AG08396 (cell line): ENCODE measurements at places on chromosomes 4 and X.

DNA sequence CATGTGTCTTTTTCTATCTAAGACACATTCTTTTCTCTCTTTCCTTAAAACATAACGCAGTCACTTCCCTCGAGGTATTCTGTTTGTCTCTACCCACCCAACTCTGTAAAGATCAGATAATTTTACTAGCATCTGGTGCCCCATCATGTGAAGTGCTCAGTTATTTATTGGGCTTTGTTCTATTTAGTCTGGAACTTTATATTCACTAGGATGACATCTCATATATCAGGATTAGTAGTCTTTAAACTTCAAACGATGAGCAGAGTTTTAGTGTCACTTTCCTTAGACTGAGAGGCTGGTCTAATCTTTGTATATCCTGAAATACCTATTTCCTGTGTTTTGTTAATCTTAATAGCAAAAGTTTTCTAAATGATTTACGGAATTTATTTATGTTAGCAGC, 445.5 kb upstream of the NDST3 start:
- DNase-seq = no peak

GRCh38 chrX:87425618-87426017, 92.0 kb upstream of the KLHL4 start:
- DNase-seq = no peak

DNA sequence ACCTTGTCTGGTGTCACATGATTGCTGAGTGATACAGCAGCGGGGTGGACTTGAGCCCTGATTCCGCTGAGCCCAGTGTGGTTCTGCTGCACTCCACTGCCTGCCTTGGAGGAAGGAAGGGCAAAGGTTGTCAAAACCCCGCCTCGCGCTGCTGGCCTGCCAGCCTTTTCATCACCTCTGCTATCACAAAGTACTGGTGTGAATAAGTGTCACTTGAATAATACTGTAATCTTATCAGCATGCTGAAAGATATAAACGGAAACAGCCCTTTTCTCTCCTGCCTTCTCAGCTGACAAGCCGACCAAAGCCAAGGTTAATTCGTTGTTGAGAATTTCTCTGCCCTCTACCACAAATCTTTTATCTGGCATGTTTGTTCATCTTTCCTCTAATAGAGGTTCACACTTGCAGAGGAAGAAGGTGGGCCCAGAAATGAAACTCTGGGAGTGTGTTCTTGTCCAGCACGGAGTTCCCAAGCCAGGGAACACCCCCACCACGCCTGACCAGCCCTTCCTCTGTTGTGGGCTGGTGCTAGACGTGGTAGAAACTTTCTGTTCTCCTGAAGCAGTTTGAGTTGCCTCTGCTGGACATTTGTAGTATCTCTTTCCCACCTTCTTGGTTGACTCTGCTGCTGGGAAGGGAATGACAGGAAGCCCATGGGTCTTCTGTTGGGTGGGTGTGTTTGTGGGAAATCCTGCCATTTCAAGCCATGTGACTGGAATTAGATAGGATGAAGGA, 21.5 kb downstream of the FHDC1 start:
- no peak for DNase-seq

GRCh38 chr4:176137631-176138030, 57.8 kb downstream of the SPATA4 start:
- DNase-seq = peak; percentile 7

DNA sequence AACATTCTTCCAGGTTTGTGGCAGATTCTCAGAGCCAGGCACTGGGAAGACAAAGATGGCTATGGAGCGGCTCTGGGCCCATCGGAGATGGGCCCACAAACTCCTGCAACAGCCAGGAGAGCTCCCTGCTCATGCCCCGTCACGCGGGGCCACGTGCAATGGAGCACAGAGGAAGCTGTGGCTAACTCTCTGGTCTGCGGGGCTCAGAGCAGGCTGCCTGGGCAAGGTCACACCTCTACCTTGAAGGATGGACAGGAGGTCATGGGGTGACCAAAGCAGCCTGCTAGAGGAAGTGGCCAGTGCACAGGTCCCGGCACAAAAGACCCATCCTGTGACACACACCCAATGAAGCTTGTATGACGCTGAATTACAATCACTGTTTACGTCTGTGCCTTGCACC, 45.2 kb downstream of the C4orf50 start:
- DNase-seq = no peak

DNA sequence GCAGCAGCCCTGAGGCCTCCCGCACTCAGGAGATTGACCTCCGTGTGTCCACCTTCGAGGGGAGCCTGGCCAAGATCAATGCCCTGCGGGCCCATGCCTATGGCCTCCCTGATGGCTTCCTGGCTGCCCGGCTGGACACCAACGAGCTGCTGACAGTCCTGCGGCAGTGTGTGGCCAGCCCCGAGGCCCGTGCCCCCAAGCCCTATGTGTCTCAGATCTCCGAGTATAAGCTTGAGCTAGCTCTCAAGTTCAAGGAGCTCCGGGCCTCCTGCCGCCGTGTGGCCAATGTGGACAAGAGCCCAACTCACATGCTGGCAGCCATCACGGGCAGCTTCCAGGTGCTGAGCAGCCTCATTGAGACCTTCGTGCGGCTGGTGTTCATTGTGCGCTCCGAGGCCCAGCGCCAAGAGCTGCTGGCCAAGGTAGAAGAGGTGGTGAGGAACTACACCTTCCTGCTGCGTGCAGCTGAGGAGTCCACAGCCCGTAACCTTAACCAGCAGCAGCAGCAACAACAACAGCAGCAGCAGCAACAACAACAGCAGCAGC, 25.5 kb upstream of the PRPS1 start:
- DNase-seq = no peak

GRCh38 chr4:150061086-150061776, 17.0 kb upstream of the DCLK2 start:
- no peak for DNase-seq

DNA sequence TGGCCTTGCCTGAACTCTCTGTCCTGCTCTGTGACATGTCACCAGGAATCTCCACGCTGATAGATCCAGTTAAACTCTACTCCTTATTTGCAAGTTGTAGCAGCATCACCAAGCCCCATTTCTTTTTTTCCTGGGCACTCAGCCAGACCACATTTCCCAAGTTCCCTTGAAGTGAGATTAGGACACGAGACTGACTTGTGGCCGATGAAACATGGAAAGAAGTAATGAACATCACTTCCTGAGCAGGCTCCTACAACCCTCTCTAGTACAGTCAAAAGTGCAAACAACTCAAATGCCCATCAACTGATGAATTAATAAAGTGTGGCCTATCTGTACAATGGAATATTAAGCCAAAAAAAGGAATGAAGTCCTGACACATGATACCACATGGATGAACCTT, 74.6 kb downstream of the MAP3K15 start:
- peak; percentile 12 for DNase-seq

DNA sequence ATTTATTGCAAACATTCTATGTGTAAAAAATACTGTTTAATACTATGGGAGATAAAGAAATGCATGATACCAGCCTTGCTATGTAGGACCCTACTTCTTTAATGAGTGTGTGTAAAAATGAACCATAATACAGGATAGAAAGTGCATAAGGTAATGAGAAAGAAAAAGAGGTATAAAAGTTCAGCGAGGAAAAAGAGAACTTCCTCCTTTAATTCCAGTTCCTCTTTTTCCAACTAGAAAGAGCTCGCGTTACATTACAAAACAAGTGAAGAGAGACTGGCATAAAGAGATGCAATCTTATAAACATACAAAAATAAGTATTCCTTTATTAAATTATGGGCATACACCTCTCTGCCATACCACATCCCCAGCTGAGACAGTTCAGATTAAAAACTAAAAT, 77.4 kb downstream of the ANKRD17 start:
- no peak for DNase-seq

- no peak for DNase-seq
Measured at GRCh38 chr4:7915875-7916242, 23.8 kb downstream of the AFAP1 start.

- peak; percentile 36 for DNase-seq
Measured at GRCh38 chr4:48388525-48389154, 47.3 kb downstream of the SLAIN2 start.

DNA sequence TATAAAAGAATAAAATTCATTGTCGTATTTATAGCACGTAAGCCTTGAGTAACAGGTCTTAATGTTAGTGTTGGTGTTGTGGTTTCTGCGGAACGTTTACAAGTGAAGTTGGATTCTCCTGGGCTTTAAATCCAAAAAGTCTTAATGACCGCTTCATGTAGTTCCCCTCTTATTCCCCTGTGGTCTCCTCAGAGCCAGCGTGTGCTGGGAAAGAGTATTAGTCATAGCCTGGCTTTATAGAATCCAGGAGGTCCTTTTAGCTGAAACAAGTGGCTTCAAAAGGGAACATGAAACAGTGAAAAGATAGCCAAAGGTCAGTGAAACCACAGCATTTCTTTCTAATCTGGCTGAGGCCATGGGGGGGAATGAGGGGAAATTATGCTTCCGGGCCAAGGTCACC, 79.1 kb downstream of the CLCN4 start:
- no peak for DNase-seq

GRCh38 chr4:73704314-73705055, 35.9 kb upstream of the CXCL8 start:
- DNase-seq = peak; percentile 73

- DNase-seq = no peak
Measured at GRCh38 chrX:23871905-23872546, 35.7 kb downstream of the APOO start.

DNA sequence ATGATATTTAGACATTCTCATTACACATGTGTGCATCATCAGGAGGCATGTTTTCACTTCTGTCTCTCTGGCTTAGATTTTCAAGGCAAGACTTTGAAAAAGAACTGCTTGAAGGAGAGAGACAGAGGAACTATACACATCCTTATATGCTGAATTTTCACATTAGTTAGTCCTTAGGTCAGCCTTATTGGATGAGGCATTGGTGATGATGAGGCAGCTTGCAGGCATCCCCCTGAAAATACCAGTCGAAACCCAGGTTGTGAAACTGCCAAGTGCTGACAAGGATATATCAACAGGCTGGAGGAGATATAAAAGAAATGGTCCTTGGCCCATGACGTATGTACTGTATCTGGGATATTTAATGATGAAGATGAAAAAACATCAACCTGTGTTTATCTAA, 297.2 kb upstream of the AADAT start:
- DNase-seq = no peak

- peak; percentile 59 for DNase-seq
Measured at GRCh38 chr4:41212616-41213203, 1.6 kb downstream of the APBB2 start.

GRCh38 chrX:30935985-30936384, 46.9 kb upstream of the TAB3 start:
- DNase-seq = peak; percentile 34

DNA sequence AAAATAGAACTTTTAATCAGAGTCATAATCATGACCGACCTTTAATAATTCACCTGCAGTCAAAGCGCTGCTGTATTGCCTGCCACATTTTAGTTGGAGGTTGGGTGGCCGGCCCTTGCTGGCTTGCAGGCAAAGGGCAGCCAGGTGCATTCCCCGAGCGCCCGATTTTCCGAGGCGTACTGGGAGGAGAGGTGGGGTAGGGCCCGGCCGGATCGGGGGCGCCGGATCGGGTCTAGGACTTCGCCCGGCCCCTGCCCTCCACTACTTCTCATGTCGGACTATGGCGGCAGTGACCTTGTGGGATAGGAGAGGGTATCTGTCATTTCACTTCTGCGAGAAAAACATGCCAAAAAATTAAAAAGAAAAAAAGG, 2.5 kb upstream of the RS1 start:
- DNase-seq = no peak

GRCh38 chr4:128830906-128831503, 21.5 kb downstream of the JADE1 start:
- no peak for DNase-seq

- no peak for DNase-seq
Measured at GRCh38 chr4:7616193-7616592, 181.5 kb upstream of the PSAPL1 start.

- no peak for DNase-seq
Measured at GRCh38 chr4:116215622-116216021, 869.8 kb downstream of the TRAM1L1 start.

- DNase-seq = no peak
Measured at GRCh38 chrX:48890934-48891401, 6.6 kb downstream of the TIMM17B start.

GRCh38 chr4:117224256-117224655, 138.9 kb upstream of the TRAM1L1 start:
- DNase-seq = no peak

GRCh38 chrX:150282953-150283352, 80.2 kb upstream of the MAMLD1 start:
- DNase-seq = no peak

GRCh38 chr4:173360587-173361221, 10.1 kb upstream of the SAP30 start:
- DNase-seq = peak; percentile 9

DNA sequence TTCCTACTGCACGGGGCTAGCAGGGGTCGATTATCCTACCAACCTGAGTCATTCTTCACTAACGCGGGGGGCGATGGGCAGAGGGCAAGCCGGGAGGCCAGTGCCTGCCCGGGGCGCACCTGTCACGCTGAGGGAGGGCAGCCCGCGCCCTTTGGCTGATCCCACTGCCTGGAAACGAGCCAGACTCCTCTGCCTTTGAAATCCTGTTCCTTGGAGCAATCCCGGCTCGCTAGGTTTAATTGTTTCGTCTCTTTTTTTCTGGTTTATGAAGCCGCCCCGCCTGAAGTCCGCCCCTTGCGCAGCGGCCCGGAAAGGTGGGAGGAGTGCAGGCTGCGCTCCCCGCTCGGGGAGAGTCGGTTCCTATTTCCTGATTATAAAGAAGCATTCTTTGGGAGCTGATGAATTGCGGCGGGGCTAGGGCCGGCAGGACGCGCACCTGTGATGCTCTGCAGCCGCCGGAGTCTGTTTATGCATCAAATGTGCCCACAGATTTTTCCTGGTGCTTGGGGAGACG, 484.2 kb downstream of the BCOR start:
- DNase-seq = no peak

DNA sequence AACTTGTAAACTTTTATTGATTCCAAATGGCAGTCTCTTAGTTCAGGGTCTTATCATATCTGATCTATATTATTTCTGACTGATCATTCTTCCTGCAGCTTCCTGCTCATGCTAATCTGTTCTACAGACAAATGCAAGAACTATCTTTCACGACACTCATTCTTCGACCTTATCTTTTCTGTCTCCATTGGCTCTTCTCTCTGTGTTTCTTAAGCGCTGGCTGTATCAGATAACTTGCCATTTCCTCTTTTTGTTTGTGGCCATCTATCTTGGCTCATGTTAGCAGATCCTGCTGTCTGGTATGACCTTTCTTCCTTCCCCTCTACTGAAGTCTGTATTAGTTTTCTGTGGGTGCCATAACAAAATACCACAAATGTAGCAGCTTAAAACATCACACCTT, 230.5 kb upstream of the PUDP start:
- no peak for DNase-seq

DNA sequence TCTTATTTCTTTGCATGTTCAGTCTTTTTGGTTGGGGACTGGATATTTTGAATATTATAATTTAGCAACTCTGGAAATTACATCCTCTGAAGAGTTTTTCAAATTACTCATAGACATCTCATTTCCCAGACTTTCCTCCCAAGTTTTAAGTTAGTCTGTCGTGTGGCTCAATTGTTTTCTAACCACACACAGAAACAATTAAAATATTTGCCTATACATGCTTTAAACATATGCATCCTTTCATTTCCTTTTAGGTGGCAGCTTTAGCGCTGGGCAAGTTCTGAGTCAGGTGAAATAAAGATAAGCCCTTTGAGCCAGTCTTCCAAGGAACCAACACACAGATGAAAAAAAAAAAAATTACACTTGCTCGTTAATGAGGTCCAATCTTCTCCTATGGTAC, 307.0 kb upstream of the SPOCK3 start:
- no peak for DNase-seq
